H7 (cell line): ENCODE measurements at places on chromosomes 5 and 9.

DNA sequence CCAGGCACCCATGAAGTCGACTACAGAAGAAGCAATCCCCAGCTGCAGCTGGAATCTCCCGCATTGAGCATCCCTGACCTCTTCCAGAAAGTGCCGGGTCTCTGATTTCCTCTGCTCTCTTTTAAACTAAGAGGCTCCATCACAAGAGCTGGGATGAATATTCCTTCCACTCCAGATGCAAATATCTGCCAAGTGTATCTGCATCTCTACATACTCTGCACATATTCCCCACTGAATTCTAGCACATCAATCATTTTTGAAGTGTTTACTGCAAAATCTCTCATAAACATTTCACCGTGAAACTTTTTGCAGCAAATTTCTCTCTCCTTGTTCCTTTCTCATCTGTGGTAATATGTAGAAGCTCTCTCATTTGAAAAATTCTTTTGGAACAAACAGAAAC lies 161.5 kb downstream of the GABRB2 start:
- DNase-seq: no peak

DNA sequence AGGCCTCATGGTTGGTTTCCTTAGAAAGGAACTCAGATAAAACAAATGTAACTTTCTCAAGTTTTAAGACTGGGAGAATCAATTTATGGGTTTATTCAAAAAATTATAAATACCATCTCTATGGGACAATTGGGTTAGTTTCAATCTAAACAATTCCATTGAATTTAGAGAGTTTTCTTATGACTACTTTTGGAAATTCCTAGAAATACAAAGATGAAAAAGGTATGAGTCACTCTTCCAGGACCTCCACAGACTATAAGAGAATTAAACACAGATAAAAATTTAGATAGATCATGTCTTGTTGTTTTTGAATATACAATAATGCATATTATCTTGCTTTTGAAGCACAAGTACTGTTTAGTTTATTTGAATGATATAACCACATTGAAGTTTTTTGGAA lies 188.7 kb downstream of the CHSY3 start:
- no peak for DNase-seq

DNA sequence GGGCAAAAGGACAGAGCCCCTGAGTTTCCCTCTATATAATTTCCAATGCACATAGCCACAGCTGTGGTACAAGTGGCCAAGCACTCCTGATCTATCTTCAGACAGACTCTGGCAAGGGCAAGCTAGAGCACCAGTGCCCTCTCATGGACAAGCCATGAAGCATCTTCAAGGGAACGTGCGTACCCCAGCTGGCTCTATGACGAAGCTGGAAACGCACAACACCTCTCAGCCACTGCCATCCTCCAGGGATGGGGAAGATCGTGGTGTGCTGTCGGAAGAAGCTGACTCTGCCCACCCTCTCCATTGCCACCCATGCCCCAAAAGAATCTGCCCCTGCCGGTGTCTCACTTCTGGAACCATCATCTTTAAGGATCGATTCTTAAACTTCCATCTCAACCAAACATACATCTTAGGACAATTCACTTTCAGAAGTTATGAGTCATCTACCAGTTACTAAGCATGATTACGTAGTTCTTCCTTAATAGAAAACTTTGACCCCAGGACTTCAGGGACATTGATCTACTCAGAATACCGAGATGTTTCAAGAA lies 482.9 kb downstream of the AGTPBP1 start:
- peak; percentile 62 for DNase-seq

- DNase-seq: no peak
Observed at GRCh38 chr5:31407921-31408693, 123.8 kb downstream of the DROSHA start.

GRCh38 chr5:59790376-59790775 lies 103.2 kb downstream of the PDE4D start:
- no peak for DNase-seq

DNA sequence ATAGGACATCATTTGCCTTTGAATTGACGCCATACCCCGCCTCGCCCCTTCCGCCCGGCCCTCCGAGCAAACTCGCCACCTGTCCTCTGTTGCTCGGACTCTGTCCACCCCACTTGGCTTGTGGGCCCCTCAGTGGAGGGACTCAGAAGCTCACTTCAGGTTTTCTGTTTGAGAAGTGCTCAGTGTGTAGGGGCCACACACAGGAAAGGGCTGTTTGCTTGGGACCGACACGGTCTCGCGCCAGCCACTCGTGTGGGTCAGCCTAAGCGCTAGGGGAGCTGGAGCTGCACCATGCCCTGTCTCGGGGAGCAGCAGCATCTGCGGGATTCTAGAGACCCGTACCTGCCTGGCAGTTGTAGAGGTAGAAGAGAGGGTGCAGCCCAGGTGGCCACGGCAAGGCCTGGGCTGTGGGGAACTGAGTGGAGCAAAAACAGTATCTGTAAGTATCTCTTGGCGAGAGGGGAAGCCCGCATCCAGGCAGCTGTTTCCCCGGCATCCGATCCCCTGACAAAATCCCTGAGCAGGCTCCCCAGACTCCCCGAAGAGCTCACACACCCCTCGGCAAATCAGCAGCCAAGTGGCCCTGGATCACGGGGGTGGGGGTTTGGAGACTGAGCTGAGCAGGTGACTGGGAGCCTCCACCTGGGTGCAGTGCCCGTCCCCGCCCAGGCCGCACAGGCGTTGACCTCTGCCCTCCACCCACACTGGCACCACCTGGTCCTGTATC lies 52.2 kb downstream of the COL5A1 start:
- DNase-seq: no peak

GRCh38 chr5:39138892-39139291 lies 64.7 kb upstream of the RICTOR start:
- DNase-seq: no peak

DNA sequence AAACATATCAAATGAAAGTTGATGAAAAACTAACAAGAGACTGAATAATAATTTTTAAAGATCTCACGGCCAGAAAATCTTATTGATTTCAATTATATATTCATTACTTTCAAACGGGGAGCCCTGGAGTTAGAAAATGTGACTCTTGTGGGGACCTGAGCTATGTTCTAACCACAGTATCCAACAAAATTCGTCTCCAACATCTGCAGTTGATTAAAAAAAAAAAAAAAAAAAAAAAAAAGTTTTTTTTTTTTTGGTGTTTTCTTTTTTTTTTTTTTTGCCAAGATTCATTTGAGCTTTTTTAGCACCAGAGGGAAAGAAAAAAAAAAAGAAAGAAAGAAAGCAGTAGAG lies 144.3 kb upstream of the PIK3R1 start:
- DNase-seq: no peak

DNA sequence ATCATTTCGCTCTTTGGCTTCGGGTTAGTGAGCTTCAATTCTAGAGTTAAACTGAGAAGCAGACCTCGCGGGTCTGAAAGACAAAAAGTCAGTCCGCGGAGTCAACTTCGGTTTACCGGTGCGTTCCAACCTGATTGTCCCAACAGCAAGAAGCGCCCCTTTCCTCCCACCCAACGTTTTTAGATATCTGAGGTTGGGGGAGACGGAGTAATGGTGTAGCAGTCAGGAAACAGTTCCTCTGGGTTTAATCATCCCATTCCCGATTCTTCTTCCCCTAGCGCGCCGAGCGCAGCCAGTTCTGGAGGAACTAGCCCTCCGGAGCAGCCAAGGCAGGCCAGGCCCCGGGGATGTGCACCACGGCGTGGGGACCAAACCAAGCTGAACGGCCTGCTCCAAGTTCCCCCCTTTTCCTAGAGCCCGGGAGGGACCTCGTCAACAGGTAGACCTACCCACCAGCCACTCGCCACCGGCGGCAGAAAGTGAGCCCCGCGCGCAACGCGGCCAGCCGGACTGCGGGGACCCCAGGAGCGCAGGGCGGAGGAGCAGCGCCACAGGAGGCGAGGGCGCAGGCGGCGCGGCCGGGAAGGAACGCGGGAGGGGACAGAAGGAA lies 622 bp upstream of the ISL1 start:
- DNase-seq: no peak

DNA sequence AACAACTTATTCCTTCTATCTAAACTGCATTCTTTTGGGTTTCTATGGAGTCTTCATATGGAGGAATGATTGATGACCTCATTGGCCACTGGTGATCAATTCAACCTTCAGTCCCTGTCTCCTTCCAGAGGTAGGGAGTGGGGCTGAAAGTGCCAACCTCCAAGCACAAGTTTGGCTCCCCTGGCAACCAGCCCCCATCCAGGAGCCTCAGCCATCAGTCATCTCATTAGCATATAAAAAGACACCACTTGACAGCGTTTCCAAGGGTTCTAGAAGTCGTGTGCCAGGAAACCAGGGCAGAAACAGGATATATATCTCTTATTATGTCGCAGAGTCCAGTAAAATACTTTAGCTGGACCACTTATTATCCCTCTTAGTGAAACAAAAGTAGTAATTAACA lies 9.8 kb downstream of the SLC31A2 start:
- DNase-seq: peak; percentile 63

DNA sequence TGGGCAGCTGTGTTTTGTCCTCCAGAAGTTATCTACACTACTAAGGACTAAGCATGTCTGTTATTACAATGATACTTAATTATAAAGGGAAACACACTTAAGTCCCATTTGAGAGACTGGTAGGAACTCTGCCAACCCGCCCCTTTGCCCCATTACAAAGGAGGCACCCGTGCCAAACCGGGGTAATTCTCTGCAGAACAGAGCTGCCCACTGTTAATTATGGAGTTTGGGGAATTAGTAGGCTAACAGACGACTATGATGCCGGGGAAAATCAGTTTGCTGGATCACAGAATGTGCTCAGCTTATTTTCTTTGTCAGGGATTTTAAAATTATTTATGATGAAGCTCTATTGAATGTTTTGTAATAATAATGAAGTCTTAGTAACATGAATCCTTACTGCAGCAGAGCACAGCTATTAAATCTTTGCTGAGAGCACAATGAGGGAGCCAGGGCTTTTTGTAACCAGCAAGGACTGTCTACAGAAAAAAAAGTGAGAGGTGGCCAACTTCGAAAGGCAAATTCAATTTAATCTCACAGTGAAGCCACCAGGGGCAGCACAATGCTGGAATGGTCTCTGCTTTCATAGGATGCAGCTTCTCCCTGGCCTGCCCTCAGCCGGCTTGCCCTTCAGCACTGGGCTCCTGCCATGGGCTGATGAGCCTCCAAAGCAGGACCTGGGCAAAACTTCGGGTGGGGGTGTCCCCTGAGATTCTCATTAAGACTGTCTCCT lies 134.5 kb downstream of the GNAQ start:
- DNase-seq: no peak

GRCh38 chr9:116269250-116269649 lies 115.7 kb downstream of the PAPPA start:
- no peak for DNase-seq

DNA sequence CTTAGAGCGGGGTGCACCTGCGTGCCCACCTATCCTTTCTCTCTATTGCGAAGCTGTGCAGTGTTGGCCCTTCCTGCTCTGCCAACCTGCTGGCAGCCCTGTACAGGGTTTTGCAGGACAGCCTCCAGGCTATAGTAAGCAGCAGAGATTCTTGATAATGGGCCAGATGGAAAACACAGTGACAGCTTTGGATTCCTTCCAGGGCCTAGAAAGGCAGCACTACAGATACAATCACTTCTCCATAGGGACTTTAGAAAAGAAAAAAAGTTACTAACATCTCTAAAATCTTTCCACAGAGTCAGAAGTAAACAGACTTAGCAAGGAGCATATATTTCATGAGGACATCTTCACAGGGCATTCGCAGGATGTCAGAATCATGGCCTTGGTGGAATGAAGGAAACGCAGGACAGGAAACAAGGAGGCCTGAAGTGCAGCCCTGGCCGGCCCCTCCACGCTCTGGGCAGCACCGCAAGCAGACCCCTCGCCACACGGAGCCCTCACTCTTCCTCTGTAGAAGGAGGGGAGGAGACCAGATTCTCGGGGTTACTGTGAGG lies 172.1 kb upstream of the GAS1 start:
- no peak for DNase-seq

DNA sequence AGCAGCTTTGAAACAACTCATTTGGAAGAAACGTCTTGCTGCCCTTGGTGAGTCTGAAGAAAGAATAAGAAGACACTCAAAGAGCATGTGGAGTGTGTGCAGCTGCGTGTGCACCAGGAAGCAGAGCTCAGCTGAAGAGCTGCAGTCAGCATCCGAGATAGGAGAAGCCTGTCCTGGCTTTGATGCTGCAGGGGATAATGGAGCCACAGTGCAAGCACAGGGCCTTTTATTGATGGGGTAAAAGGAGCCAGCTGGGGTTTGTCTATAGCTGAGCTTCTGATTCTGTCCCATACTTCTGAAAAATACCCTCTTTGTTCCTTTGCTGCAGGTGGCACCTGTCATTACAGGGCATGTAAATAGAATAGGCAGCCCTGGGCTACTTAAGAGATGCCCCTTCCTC lies 375.7 kb upstream of the ZNF462 start:
- DNase-seq: no peak

- DNase-seq: peak; percentile 96
Observed at GRCh38 chr5:1479581-1480188, 34.4 kb upstream of the SLC6A3 start.

DNA sequence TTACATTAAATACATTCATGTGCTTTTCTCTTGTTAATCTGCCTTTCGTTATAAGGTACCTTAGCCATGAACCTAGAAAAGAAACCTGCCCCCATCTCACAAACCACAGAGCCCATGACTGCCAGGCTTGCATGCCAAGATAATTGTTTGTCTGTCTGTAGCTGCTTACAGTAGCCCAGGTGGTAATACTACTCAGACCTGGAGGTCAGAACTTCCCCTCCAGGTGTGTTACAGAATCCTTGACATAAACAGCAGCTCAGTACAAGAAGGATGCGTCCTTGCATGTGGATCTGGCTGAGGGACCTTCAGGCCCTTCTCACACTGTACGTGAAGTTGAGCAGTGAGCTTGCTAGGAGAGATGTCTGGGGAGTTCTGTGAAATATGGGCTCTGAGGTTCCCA lies 291.4 kb downstream of the CSNK1G3 start:
- no peak for DNase-seq

GRCh38 chr5:19928562-19929421 lies 59.2 kb downstream of the CDH18 start:
- DNase-seq: no peak

GRCh38 chr5:179533024-179533423 lies 17.3 kb upstream of the RUFY1 start:
- DNase-seq: no peak

DNA sequence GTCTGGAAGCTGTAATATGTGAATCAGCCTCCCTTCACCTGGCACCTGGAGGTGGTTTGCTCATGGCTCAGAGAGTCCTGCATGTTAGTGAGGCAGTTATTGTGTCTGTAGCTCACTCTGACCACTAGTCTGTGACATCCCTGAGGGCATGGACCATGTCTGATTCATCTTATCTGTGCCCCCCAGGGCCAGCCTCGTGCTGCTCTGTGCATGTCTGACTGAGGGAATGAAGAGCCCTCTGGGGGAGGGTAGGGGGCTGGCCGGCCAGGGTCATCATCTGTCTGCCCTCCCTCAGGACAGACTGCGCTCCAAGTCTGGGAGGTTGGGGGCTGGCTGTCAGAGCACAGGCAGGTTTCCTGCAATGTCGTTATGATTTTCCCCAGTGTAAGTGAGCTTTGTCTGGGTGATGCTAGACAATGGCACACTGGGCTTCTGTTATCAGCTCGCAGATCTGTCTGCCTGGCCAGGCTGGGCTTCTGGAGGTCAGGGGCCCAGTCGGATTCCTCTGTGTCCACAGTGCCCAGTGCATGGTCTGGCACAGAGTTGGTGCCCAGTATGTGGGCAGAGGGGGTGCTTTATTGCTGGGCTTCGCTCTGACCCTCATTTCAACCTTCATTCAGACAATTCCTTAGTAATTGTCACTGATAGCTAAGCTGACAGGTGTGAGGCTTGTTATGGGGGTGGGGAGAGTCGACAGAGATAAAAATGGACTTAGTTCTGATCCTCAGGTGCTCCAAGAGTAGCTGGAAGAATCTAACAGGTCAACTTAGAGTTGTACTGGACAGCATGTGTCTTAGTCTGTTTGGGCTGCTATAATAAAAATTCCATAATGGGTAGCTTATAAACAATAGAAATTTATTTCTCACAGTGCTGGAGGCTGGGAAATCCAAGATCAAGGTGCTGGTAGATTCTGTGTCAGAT lies 85.7 kb upstream of the SHB start:
- DNase-seq: no peak
